ENCODE measurements at places on chromosomes 2 and 18. TPM values are rescaled to one million over a fixed set of nuclear protein-coding genes. Genes with fewer than 3 reads are reported as not detected.

Gene UGT1A5
- not detected for polyA plus RNA-seq

DNA sequence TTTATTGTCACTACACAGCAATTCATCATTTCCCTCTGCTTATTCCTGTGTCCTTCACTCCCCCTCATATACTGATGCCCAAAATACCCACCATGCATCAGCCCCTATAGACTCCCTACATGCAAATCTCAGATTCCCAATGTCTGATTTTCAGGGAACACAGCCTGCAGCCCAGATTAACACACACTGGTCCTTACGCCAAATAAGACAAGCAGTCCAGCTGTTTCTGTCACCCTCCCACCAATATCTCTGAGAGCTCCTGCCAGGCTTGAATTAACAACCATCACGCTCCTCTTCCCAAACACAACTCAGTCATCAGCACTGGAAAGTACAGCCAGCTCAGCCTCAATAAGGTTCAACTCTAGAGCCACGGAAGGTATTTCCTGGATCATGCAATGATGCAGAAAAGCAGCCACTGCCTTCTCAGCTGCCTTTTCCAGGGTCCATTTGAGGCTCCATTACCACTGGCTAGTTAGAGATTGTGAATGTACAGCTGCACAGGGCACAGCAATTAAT, 39.0 kb upstream of the SLC35F5 start:
- no peak for DNase-seq

- DNase-seq: no peak
Observed at GRCh38 chr2:46780411-46780800, 135.2 kb downstream of the MCFD2 start.

GRCh38 chr2:123770996-123771720, 253.9 kb upstream of the CNTNAP5 start:
- no peak for DNase-seq

Gene IL18RAP
- polyA plus RNA-seq: not detected

Data from CD4-positive, CD25-positive, alpha-beta regulatory T cell (primary cell).